Left kidney (tissue), 8 donors: ENCODE measurements at places on chromosomes 3 and 15. TPM values are rescaled to one million over a fixed set of nuclear protein-coding genes. Genes with fewer than 3 reads are reported as not detected.

- no peak for DNase-seq
These were observed 159.7 kb upstream of the ARHGEF26 start for GRCh38 chr3:153961494-153961893.

GRCh38 chr3:8929860-8930259, 33.4 kb downstream of the RAD18 start:
- DNase-seq, result no peak

GRCh38 chr15:48850648-48851047, 27.3 kb upstream of the EID1 start:
- DNase-seq, result no peak

DNA sequence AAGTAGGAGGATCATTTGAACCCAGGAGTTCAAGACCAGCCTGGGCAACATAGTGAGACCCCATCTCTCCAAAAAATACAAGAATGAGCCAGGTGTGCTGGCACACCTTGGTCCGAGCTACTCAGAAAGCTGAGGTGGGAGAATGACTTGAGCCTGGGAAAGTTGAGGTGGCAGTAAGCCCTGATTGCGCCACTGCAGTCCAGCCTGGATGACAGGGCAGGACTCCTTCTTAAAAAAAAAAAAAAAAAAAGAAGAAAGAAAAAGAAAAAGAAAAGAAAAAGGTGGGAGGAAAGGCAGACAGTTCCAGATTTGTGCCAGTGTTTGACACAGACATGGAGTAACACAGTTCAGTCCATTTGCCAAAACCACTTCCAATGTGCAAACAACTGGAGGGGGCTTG, 75.7 kb downstream of the ATP10A start:
- no peak for DNase-seq

- DNase-seq, result peak; percentile 2
These were observed 94.9 kb downstream of the BCHE start for GRCh38 chr3:165742351-165742750.

The CMTM8 gene
- polyA plus RNA-seq, result 8.4 TPM

The SENP8 gene
- 6.8 TPM for polyA plus RNA-seq

The CCNB2 gene
- 61.4 TPM for polyA plus RNA-seq
